ENCODE measurements at places on chromosomes 3 and 15.
A peak's percentile ranks its signal among the peaks of the same experiment; 100 is the strongest.

GRCh38 chr15:79513417-79513816 is 81.3 kb downstream of the MINAR1 start:
- no peak for DNase-seq

DNA sequence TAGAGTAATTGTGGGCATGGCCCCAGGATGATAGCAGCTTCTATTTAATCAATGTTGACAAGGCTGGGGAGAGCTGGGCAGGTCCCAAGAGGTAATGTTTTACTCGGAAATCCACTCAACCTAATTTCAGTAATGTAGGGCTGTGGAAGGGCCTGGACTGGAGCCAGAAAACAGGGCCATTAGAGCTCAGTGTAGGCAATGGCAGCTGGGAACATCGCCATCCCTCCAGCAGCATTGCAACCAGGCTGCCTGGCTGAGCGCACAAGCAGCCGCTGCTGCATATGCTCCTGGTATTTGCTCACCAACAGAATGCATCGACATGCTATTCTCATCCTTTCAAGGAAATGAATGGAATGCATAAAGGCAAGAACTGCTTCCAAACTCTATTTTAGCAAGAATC is 90.0 kb downstream of the GAP43 start:
- DNase-seq, result no peak

GRCh38 chr3:187130346-187131066 is 8.8 kb downstream of the RPL39L start:
- peak; percentile 83 for DNase-seq

GRCh38 chr3:152258448-152259393 is 10.0 kb upstream of the MBNL1 start:
- peak; percentile 90 for DNase-seq

GRCh38 chr15:62617741-62618140 is 424.8 kb upstream of the TPM1 start:
- DNase-seq, result no peak
